H54 (cell line): ENCODE measurements at places on chromosomes 1 and 21.

DNA sequence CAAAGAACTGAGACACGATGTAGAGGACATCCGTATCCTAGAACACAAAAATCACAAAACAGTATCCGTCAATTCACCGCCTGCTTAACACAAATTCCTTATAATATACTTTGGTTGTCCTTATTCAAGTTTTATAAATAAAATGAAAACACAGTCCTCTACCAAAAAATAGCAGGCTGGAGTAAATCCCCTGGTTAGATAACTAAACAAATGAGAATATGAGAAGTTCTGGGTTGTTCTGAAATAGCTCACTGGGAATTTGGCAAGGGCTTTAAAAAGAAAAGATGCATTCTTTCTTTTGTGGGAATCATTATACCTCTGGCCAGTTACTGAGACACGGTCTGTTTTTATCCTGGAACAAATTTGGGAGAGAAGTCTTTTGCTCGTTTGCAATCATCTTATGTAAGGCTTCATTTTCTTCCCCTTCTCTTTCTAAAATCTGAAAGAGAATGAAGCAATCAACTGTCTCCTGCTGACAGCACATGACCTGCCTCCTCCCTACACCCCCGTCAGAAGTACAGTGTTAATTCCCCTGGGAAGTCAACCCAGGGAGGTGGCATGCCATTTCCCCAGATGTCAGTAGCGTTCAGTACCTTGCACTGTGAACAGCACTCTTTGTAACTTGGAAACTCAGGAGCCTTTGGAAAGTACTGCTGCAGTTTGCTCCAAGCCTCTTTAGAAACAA lies 37.1 kb upstream of the RAP1GAP start:
- no peak for DNase-seq

DNA sequence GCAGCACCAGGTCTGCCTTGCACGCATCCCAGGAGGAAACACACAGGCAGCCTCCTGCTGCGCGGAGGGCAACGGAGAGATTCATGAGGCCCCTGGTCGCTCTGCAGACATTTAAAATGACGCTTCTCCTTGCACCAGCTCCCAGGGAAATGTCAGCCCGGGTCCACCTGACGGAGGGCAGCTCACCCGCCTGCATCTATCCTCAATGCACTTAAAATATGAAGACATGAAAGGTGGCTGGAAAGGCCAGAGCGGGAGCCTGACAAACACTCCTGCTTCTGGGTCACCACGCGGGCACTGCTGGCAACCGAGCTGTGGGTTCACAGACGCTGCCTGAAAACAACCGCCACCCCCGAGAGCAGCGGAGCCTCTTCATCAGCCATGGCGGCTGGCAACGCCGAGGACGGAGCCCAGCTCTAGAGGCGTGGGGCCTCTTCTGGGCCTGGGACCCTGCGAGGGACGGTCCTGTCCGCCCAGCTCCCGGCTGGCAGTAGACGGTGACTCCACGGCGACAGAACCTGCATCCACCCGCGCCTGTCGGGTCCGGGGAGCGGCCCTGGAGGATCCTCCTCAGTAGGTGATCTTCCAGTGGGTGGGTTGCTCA lies 22.7 kb downstream of the POFUT2 start:
- DNase-seq: no peak

DNA sequence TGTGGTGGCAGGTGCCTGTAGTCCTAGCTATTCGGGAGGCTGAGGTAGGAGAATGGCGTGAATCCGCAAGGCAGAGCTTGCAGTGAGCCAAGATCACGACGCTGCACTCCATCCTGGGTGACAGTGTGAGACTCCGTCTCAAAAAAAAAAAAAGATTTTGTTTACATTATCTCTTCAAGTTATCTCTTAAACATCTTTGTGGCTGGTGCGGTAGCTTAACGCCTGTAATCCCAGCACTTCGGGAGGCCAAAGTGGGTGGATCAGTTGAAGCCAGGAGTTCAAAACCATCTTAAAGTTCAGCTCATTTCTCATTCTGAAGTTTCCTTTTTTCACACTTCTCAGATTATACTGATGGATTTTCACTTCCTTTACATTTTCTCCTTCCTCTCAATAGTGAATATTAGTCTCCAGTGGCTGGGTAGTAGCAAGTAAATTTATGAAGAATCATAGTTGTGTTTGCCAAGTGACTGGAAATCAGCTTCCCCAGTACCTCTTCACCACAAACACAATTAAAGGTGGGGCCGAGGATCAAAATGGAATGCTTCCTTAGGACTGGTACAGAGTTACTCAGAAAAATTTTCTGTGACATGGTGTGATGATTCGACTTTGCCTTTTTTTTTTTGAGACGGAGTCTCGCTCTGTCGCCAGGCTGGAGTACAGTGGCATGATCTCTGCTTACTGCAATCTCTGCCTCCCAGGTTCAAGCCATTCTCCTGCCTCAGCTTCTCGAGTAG lies 13.8 kb downstream of the PIP5K1A start:
- DNase-seq: no peak

GRCh38 chr1:182459949-182460348 lies 10.0 kb downstream of the RGSL1 start:
- no peak for DNase-seq

DNA sequence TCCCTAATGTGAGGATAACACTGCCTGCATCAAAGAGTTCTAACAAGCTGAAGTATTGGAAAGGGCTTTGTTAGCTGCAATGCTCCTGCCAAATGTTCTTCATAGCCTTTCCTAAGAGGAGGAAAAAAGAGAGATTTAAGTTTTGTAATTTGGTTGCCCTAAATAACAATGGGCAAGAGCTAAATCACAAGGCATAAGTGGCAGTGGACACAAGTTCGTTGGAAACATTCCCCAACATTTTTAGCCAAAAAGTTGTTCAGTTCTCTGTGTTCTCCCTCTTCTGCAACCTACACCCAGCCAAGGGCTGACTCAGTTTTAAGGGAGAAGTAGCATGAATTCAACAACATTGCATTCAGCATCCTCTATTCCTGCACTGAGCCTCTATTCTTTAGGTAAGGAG lies 2.6 kb upstream of the UQCRHL start:
- DNase-seq: no peak

DNA sequence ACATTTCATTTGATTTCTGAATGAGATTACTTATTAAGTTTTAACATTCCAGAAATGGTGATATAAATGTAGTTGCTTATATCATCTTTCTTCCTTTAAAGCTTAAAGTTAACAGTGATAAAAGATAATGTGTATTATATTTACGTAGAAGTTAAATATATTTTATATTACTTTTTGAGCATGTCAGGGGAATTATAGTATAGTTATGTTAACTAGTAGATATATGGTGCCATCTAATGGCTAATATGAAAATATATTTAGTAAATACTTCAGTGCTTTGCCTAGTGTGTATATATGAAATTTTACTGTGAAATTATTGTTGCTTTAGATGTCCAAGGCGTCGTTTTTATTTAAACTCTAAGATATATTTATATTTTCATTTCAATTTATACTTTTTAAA lies 51.5 kb downstream of the SYT14 start:
- no peak for DNase-seq

DNA sequence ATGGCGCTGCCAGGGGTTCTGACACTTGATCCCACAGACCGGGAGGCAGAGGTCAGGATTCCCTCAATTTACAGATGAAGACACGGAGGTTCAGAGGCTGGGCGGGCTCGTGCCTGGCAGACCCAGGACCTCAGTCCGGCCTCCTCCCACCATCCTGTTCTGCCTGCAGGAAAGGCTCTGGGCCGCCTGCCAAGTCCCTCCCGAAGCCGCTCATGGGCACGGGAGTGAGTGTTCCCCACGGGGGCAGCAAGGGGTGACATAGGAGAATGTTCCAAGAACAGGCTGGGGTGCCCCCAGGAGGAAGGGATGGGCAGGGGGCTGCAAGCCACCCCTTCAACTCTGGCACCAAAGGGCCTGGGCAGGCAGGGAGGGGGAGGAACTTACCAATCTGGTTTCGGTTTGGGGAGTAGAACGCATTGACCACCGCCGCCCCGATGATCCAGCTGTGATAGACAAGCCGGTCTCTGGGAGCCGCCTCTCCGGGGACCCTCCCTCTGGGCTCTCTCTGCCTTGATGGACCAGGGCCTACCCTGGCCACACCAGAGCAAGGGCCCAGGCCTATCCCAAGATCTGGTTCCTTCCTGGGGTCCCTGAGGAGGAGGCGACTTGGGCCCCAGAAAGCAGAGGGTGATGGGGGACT lies 7.5 kb downstream of the PRXL2B start:
- DNase-seq: no peak
